ENCODE measurements at places on chromosomes 3 and 15.

DNA sequence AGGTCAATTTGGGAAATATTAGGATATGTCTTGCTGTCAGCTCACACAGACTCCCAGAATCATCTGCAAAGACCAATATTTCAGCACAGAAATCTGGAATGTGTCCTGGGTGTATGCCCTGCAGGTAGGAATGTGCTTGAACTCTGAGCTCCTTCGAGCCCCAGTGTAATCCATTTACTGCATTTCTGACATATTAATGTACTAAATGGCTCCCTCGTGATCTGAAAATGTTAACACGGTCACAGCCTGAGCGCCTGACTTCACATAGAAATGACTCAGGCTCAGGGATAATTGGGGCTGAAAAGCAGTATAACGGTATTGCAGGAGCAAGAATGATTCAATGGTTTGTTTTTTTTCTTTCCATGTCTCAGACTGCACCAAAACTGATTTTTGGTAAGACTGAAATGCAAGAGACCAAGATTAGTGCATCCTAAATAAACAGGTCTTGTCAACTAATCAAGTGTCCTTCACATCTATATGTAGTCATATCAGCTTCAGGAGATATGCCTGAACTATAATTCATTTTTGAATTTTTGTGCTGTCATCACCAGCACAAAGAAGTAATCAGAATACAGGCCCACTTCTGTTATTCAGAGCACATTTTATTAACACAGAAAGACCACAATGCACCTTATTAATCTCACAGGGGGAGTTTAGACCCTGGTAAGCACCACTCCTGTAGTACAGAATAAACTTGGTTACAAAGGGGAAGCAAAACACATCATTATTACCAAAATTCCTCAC, 49.8 kb downstream of the DCLK3 start:
- no peak for DNase-seq

GRCh38 chr3:40877631-40878463, 321.5 kb upstream of the CTNNB1 start:
- DNase-seq, result no peak

- DNase-seq, result no peak
These were observed 3.7 kb upstream of the PRKAR2A start for GRCh38 chr3:48851407-48851806.

DNA sequence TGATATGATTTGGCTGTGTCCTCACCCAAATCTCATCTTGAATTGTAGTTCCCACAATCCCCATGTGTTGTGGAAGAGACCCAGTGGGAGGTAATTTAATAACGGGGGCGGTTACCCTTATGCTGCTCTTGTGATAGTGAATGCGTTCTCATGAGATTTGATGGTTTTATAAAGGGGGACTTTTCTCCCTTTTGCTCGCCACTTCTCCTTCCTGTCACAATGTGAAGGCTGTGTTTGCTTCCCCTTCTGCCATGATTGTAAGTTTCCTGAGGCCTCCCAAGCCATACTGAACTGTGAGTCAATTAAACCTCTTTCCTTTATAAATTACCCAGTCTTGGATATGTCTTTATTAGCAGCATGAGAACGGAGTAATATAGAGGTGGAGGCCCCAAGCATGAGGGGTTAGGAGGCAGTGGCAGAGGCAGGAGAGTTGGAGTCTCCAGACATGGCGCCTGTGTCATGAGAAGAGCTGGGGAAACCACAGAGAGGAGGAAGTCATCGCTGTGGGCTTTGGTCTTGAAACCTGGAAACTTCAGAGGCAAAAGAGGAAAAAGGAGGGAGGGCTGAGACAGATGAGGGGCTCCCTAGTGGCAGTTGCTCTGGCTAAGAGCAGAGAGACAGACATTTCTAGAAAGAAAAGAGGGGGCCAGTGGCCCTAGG, 107.8 kb upstream of the VEPH1 start:
- no peak for DNase-seq

- no peak for DNase-seq
These were observed 154.5 kb downstream of the STT3B start for GRCh38 chr3:31687020-31687802.

GRCh38 chr15:96466389-96466947, 136.0 kb downstream of the NR2F2 start:
- DNase-seq, result no peak

- no peak for DNase-seq
These were observed 180.9 kb downstream of the SUCNR1 start for GRCh38 chr3:152054315-152054714.

DNA sequence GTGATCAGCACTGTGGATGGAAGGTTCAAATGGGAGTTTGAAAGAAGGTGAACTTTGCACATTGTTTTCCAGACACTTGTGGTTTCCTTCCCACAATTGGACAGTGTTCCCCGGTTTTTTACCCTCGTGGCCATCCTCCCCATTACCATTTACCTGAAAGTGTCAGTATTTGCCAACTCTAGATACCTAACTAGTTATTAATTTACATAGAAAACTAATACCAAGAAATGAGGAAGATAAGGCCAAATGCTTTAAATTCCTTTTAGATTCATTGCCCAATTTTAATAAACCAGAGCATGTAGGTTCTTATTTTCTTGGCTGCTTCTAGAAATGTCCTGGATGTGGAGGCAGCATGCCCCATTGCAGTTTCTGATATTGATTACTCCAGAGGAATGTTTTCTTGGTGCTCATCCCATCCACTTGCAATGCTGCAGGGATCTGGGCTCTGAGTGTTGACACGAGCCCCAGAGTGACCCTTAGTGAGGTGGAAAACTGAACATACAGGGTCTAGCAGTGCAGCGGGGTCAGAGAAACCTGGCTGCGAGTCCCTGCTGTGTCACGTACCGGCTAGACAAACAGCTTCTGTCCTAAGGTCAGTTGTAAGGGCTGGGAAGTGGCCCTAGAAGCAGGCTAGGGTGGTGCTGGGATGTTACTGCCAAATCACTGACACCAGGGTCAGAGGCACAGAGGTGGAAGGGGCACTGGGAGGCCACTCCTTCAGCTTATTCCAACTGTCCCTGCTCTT, 23.5 kb downstream of the LSM3 start:
- no peak for DNase-seq

GRCh38 chr15:78092261-78093041, at the start of gene SH2D7:
Gene SH2D7 (plus strand): TSS chr15:78092561. CDS start chr15:78092585, 24 bp downstream.
- DNase-seq, result no peak

GRCh38 chr3:10968401-10968800, 24.1 kb upstream of the SLC6A1 start:
- no peak for DNase-seq

DNA sequence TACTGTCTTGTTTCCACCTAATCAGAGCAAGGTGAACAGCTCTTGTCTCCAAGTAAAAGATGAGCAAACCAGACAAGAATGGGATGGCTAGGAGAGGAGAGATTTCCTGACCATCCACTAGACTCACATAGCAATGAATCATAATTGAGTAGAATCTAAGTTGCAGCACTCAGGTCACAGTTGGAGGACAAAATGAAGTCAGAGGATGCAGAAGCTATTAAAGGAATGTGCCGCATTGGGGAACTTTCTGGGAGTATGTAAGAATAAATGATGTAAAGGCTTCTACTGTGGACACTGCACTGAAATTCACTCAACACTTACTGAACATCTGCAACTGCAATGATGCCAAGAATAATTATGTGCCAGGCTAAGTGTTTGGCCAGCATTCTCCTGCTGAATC, 217.4 kb upstream of the WNT5A start:
- DNase-seq, result no peak

GRCh38 chr3:106839576-106840280, 537.5 kb upstream of the CCDC54 start:
- no peak for DNase-seq

- DNase-seq, result no peak
These were observed 102.9 kb downstream of the SEMA6D start for GRCh38 chr15:47820057-47820746.

DNA sequence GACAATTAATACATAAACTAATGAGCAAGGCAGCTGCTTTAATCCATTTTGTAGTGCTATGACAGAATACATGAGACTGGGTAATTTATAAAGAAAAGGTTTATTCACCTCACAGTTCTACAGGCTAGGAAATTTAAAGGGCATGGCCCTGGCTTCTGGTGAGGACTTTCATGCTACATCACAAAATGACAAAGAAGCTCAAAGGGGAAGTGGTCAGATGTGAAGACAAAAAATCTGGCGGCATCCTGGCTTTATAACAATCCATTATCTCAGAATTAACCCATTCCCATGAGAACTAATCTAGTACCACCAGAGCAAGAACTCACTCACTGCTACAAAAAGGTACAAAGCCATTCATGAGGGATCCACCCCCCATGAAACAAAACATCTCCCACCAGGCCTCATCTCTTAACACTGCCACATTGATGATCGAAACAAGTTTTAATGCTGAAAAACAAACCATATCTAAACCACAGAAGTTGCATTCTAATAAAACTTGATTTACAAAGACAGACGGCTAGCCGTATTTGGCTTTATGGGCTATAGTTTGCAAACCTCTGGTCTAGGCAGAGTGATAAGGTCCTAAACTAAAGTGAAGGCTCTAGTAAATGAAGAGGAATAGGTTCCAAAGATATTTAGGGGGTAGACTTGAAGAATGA, 44.2 kb downstream of the GSK3B start:
- no peak for DNase-seq

DNA sequence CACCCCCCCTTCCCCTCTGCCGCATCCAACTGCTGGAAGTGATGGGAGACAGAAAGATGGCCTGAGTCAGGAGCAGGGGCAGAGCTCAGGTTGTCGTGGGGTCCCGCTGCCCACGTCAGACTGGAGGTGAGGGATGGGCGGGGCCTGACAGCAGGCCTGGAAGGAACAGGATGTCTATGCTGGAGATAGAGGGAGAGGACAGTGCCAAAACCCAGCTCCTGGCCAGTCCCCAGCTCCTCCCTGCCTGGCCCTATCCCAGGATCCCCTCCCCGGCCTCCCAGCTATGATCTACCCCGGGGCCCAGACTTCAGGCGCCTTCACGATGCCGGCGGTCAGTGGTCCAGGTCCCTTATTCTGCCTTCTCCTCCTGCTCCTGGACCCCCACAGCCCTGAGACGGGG, at the start of gene LMAN1L:
Gene LMAN1L (plus strand): TSS at position 303 of the 400 bp plus-strand sequence. CDS start 20 bp downstream, at position 323.
- DNase-seq, result no peak

DNA sequence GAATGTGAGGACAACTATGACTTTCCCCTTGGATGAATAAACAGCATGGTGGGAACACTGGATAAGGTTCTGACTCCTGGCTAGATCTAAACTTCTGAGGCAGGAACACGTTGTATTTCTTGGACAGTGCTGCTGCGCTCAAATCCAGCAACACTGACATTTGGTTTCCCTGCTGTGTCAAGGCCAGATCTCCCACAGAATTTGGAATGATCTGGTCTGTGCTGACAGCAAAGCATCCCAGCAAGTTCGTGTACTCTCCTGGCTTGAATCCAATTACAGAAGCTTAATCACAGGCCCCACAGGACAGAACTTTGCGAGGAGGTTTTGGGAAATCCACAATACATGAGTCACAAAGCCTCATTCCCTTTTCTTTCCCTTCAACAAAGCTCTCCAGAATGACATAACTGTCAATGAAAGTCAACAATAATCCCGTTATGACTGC, 92.5 kb downstream of the ADAMTS9 start:
- no peak for DNase-seq

DNA sequence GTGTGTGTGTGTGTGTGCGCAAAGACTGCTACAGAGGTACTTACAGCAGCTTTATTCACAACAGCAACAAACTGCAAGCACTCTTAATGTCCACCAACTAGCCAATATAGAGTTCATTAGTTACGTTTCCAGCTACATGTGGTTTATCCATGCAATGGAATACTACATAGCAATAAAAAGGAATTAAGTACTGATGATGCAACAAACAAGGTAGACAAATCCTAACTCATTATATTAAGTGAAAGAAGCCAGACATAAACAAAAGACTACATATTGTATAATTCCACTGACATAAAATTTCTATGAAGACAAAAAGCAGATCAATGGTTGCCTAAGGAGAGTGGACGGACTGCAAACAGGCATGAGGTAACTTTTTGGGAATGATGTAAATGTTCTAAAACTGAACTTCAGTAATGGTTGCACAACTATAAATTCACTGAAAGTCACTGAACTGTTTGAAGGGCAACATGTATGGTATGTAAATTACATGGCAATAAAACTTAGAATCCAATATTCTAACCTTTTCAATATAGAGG, 433.7 kb downstream of the SHQ1 start:
- no peak for DNase-seq

- DNase-seq, result no peak
These were observed 507.5 kb upstream of the TGFBR2 start for GRCh38 chr3:30098653-30099455.

GRCh38 chr3:183816681-183817510, 8.5 kb downstream of the MAP6D1 start:
- no peak for DNase-seq

DNA sequence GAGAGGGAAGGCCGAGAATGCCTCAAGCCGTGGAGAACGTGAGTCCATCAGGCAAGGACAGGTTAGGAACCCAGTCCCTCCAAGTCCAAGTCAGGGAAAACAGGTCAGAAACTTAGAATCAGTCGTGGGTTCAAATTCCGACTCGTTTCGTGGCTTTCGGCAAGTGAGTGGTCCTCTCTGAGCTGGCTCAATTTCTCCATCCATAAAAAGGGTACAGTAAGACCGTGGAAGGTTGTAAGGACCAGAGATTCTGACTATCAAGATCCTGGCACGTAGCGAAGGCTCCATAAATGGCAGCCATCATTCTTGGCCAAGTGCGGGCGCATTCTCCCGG, 604 bp upstream of the MED12L start:
- no peak for DNase-seq

GRCh38 chr15:78130466-78131294, 565 bp downstream of the CIB2 start:
- no peak for DNase-seq

GRCh38 chr3:31937225-31937624, 43.8 kb downstream of the OSBPL10 start:
- DNase-seq, result no peak

GRCh38 chr3:147397155-147397874, 9.0 kb downstream of the ZIC4 start:
- DNase-seq, result no peak

DNA sequence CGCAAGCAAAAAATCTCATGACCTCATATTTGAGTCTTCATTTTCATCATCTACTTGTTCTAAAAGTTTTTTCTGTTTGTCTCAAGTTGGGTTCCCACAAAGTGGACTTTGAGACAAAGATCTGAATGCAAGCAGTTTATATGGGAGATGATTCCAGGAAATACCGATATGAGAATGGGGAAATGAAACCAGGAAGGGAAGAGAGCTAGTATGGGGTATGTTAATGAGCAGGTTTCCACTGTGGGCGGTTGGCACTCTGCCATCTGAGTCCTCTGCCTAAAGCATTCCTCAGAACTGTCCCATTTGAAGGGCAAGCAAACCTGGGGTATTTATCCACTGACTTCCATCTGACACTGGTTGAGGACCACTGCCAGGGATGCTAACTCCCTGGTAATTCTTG, 8.8 kb downstream of the ADPRH start:
- no peak for DNase-seq

- no peak for DNase-seq
These were observed 58.1 kb upstream of the SLC25A36 start for GRCh38 chr3:140883428-140884040.

DNA sequence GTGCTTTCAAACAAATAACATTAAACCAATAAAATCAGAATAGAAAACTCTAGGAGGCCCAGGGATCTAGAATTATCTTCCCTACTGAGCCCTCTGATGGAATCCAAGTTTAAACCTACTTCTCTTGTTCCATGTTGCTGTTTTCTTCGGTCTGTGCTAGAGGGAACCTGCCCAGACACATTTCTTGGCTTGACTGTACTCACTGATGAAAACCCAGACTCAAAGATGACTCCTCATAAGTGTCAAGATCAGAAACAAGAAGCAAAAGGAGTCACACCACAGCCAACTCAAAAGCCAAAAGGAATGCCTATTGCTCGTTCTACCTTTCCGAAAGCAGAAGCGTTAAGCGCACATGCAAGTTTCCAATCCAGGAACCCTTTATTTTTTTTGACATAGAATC, 31.6 kb downstream of the SCAP start:
- no peak for DNase-seq

GRCh38 chr3:77562089-77562488, 522.2 kb downstream of the ROBO2 start:
- DNase-seq, result no peak

All from NT2/D1 (cell line).